Stimulated activated CD4-positive, alpha-beta T cell treated with anti-CD3 and anti-CD28 coated beads, Interleukin-1b, Interleukin-23, amount 100 ng/mL, for 24 hours (primary cell): ENCODE measurements at places on chromosomes 1 and 21.

GRCh38 chr1:6111991-6112689 is 66.5 kb downstream of the KCNAB2 start:
- DNase-seq: no peak

- DNase-seq: no peak
These were observed 1646.5 kb downstream of the MRPL39 start for GRCh38 chr21:23960769-23961168.

- DNase-seq: no peak
These were observed 18.8 kb upstream of the PWP2 start for GRCh38 chr21:44088401-44088780.

- DNase-seq: no peak
These were observed 9.1 kb upstream of the C21orf91 start for GRCh38 chr21:17828223-17828622.

- no peak for DNase-seq
These were observed 32.4 kb downstream of the KIF1B start for GRCh38 chr1:10242811-10243210.

- DNase-seq: no peak
These were observed 55.3 kb downstream of the RIPK4 start for GRCh38 chr21:41711416-41712007.

DNA sequence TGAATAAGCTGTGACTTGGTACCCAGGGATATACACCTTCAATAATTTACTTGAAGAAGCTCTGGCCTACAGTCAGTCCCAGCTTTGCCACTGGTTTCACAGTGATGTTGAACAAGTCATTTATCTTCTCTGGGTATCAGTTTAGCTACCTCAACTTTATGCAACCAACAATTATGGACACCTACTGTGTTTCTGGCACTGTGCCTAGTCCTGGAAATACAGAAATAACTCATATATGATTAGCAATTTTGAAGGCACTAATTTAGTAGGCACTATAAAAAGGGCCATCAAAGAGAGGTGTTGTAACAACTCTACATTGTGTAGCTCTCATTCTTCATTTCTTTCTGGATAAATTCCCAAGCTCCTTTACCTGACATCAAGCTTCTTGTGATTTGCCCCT is 88.6 kb upstream of the SPATA6 start:
- no peak for DNase-seq

DNA sequence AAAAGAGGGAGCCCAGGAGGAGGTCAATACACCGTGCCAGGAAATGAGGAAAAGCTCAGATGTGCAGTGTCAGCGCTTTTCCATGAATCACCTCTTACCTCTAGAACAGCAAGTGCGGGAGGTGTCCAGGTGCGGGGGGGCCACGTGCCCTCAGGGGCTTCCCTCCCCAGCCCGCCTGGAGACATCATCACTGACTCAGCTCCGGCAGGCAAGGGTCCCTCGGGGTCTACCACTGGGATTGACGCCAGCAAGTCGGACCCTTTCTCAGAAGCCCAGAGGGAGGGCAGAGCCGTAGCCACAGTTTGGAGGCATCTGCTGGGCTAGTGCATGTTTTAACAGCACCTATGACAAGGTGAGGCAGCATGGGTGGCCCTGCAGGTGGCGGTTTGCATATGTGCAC is 67.4 kb upstream of the TRAPPC10 start:
- no peak for DNase-seq

- no peak for DNase-seq
These were observed 19.1 kb downstream of the FMO1 start for GRCh38 chr1:171267391-171267790.

DNA sequence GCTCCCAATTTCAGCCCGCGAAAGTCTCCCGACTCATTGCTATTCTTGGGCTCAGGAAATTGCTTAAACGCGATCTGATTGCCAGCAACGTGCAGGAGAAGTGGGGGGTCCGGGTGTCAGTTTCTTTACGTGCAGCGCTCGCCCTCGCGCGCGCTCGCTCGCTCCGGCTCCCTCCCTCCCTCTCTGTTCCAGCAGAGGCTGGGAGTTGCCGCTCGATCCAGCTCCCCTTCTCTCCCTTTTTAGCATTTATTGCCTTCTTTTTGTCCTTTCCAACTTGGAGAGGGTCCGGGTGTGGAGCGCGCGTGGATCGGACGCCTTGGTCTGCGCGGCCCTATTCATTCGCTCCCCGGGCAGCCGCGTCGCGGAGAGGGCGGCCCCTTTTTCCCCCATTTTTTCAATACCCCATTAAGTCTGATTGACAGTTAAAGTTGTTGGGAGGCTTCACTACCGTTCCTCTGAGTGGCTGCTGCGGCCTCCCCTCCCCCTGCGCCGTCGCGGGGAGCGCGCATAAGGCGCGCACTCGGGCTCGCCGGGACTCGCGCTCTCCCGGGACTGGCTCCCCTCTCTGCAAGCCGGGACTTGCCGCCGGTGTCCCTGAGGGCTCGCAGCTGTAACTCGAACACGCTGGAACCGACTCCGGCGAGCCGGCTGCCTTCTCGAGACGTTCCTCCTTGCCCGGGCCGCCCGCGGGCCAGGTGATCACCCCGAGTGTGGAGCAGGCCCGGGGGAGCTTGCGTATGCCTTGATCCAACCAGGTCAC is at the start of gene DHRS3:
DHRS3 (minus strand) TSS at position 310 of the 760 bp plus-strand sequence. CDS start 862 bp downstream, outside the sequence.
- peak; percentile 33 for DNase-seq

GRCh38 chr1:167763525-167764220 is 41.9 kb downstream of the MPZL1 start:
- no peak for DNase-seq

- no peak for DNase-seq
These were observed 11.8 kb downstream of the CD101 start for GRCh38 chr1:117013309-117013858.

DNA sequence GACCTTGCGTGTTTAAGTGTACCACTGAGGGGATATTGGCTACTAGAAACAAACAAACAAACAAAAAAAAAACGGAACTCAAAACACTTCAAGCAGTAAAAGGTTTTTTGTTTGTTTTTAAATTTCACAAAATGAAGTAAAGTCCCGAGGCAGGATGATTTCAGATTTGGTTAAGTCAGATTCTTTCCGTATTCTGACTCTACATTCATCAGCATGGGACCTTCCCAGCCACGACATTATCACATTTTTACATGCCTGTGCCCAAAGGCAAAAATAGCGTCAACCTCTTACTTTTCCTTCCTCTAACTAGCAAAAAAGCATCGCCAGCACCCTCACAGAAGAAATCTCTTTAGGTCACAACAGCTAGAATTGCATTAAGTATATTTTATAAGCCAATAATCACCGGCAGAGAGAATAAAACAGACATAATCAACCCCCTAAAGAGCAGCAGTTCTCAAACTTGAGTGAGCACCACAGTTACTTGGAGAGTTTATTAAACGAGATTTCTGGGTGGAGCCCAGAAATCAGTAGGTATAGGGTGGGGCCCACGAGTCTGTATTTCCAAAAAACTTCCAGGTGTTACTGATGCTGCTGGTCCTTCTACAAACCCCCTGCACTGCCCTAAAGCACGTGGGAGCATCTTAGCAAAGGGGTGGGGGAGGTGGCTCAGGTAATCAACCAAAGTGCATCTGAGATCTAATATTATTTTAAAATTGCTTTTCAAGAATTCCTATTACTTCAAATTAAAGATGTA is 227.6 kb downstream of the RGS7 start:
- DNase-seq: no peak

DNA sequence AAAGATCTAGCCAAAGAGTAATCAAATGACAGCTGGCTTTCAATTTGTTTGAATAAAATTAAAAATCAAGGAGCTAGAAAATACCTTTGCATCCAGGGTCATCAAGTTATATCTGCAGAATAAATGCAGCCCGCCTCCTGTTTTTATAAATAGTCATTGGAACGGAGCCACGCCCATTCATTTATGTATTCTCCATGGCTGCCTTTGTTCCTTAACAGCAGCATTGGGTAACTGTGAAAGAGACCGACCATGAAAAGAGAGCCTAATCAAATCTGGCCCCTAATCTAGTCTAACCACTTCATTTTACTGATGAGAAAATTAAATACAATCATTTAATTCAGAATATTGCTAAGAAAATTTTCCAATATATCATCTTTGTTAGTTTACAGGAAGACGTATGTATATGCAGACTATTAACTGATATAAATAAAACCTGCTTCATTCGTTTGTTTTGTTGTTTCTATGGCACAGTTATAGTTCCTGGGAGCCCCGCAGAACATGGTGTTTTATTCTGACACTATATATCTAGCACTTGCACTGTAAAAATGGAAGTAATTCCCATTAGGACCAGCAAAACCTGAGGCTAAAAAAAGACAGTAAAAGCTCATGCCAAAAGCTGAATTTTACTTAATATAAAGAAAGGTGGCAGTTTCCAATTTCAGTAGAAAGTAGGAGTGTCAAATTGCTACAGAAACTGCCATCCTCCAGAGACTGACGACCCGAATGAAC is 111.8 kb upstream of the PALMD start:
- no peak for DNase-seq
